ENCODE measurements at places on chromosomes 1 and 21.
A peak's percentile ranks its signal among the peaks of the same experiment; 100 is the strongest.

DNA sequence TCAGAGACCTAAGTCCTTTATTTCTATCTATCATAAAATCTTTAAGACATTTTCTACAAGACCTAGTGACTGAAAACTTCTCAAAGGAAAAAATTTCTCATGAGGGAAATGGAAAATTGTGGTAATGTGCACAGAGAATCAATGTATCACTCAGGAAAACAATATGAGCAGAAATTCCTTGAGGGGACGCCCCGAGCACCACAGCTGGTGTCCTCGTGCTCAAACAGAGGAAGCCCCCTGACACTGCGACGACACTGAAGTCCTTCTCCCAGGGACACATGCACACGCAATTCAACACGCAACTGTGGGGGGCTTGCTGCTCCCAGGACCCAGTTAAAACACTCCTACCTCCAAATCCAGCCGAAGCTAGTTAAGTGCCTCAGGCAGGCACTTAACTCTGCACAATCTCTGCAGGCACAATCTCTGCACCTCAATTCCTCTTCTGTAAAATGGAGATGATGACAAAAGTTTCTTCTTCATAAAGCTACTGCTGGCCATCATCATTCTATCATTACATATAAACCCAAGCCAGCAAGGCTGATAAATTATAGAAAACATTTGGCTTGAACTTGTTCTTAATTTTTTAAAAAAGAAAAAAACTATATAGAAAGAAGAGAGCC lies 16.0 kb downstream of the ZBTB17 start:
- no peak for DNase-seq

GRCh38 chr1:242623119-242623518 lies 98.6 kb upstream of the PLD5 start:
- DNase-seq: peak; percentile 23

GRCh38 chr1:64282351-64282750 lies 78.9 kb downstream of the UBE2U start:
- DNase-seq: peak; percentile 10

GRCh38 chr1:40952744-40953315 lies 26.7 kb upstream of the CTPS1 start:
- DNase-seq: no peak

DNA sequence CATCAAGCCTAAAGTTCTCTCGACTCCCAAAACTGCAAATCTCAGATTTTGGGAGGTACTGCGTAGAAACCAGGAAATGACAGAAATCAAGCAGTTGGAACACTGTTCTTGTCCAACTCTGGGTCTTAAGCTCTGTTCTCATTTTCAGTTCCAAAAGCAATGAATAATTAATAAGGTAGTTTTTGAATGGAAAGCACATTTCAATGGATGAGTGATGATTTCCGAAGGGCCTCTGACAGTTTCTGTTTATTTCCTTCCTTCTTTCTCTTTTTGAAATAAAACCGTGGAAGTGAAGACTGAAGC lies 20.9 kb upstream of the TARBP1 start:
- DNase-seq: no peak

GRCh38 chr1:6392809-6393399 lies 663 bp downstream of the ACOT7 start:
- no peak for DNase-seq

- DNase-seq: no peak
Measured at GRCh38 chr1:66774438-66774837, 22.2 kb downstream of the DYNLT5 start.

GRCh38 chr1:82387012-82387366 lies 586.3 kb downstream of the ADGRL2 start:
- no peak for DNase-seq

DNA sequence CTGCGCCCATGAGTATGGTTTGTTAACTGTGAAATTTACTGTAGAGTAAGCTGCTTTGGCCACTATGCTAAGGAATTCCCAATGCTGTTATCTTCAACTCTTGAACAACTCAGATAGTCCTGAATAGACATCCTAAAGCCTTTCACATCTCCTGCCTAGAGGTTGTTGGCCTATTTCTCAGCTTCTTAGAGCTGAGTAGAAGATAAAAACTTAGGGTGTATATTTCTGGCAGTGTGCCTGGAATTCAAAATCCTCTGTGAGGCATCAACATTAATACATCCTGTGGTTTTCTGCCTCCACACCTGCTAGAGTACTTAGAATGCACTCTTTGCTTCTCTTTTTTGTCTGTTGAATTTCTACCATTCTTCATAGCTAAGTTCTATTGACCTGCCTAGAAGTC lies 45.8 kb upstream of the RC3H1 start:
- DNase-seq: no peak

GRCh38 chr1:164498792-164499191 lies 60.2 kb upstream of the PBX1 start:
- no peak for DNase-seq

DNA sequence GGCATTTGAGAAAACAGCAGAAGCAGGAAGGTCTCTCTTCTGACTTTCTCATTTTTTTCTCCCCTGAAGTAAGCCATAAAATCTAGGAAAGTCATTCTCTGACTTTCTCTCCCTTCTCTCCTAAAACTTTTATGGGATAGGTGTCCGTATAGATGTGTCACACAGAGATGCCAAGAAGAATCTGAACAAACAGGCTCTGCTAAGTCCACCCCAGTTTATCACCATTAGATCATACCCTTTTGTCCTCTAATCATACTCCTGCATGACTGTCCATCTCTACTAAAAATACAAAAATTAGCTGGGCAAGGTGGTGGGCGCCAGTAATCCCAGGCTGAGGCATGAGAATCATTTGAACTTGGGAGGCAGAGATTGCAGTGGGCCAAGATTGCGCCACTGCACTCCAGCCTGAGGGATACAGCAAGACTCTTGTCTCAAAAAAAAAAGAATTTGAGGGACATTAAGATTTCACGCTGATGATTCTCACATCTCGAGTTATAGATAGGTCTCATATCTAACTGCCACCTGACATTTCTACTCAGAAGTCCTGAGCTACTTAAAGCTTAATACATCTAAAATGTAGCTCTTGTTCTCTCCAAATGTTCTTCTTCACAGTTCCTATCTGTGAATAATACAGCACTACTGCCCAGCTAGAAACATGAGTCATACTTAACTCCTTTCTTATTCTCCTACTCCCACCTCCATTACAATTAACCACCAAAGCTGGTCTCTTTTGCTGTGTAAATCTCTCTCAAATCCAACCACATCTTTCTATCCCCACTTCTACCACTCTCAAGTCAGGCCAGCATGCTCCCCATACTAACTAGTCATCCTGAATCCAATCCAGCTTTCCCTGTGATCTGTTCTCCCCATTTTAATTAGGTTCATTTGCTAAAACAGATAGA lies 47.7 kb downstream of the ZNF644 start:
- peak; percentile 23 for DNase-seq

DNA sequence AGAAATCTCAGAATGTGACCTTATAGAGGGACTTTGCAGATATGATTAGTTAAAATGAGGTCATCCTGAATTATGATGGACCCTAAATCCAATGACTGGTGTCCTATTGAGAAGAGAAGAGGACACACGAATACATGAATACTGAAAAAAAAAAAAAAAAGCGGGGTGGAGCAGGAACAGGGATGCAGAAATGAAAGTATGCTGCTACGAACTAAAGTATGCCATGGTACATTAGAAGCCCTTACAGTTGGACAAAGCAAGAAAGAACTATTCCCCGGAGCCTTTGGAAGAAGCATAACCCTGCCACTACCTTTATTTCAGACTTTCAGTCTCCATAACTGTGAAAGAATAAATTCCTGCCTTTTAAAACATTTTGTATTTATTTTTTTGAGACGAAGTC lies 557.9 kb upstream of the NCAM2 start:
- DNase-seq: no peak

- DNase-seq: no peak
Measured at GRCh38 chr1:30748098-30748698, 9.4 kb downstream of the LAPTM5 start.

DNA sequence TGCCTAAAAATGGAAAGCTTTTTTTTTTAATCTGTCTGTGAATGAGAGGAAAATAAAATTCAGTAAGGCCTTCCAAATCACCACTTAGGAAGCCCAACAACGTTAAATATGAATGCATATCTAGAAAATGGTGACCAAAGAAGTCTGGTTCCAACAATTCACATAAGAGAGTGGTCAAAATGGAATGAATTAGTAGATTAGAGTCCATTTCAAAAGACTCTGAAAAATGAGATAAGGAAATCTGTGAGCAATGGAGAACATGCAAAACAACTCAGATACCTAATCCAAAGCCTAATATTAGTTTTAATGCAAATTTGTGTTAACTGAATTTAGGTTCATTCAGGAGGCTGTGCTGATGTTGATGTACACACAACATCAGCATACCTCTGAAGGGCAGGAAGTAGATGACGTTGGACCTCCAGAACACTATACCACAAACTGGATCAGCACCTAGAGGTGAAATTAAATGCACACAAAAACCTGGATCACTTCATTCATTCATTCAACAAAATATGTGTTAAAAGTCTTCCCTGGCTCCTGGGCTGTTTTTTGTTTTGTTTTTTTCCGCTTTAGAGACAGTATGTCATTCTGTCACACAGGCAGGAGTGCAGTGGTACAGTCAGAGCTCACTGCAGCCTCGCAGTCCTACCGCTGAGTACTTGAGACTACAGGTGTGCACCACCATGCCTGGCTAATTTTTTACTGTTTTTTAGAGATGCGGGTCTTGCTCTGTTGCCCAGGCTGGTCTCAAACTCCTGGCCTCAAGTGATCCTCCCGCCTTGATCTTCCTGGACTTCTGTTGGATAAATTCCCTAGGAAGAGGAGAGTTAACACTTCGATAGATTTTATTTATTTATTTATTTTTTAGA lies 4.9 kb upstream of the BRWD1 start:
- no peak for DNase-seq

DNA sequence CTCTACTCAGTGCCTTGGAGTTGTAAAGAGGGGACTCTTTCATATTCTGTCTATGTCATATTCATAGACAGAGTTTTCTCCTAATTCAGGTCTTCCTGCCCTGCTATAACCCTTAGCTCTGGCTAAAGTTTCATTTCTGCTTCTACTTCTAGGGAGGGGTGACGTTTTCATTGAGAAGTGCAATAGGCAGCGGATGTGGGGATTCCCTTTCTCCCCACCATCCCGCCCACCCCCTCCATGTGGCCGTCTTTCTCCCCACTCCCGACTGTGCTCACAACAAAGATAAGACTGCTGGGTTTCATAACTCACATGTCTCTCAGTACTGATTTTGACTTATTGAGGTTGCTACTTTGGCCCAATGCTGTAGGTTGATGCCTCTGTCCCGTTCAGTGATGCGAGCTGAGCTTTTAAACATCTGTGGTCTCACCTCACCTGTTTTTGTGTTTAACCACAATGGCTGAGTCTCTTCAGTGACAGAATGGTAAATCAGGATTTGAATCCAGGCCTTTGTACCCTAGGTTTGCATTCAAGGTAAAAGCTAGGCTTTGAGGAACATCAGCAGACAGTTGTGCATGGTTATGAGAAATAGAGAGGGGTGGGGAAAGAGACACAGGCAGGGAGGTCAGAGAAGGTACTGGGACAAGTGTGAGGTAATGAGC lies 7.8 kb upstream of the KIF14 start:
- no peak for DNase-seq

DNA sequence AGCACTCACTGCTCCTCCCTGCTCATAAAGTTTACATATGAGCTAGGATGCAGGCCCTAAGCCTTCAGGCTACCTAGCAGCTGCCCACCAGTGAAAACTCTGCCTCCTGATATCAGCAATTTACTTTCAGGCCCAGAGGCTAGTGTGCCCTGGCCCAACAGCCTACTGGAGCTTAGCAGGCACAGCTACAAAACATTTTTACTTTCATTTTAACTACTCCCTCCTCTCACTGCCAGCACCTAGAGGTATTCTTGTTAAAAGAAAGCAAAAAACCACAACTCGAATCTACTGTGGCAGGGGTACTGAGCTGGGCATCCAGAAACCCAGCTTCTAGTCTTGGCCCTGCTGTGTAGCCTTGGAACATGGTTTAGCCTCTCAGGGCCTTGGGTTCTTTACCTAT lies 5.8 kb upstream of the LORICRIN start:
- no peak for DNase-seq

- DNase-seq: no peak
Measured at GRCh38 chr1:208122612-208123358, 121.4 kb downstream of the PLXNA2 start.

DNA sequence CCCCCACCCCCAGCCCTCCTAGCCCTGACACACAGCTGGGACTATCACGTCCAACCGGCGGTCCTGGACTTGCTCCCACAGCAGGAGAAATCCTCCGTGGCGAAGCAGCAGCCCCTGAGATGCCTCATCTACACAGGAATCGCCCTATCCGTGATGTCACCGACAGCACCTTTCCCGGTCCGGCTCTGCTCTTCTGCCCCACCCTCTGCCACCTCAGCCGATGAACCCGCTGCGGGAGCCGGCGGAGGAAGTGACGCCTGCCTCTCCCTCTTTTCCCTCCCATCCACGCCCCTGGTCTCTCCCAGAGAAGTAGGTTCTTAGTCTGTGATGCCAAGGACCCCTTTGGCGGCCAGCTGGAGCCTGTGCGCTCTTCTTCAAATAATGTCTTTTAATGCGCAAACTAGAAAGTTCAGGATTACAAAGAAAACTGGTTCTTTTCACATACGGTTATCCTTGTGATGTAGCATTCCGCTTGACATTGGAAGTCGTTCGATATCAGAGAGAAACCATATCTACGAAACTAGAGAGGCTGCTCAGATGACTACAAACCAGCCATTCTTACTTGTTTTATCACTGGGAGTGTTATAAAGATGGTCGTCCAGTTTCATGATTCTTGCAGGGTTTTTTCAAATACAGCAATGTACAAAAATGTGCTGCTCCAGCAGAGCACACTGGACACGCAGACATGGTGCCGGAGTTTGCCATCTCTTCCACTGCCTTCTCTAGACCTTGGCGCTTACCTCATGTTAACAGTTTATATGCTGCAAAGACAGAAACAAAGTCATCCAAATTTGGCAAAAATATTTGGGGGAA lies 120.3 kb downstream of the PPIAL4G start:
- no peak for DNase-seq

Data from COLO829 (cell line).